ENCODE measurements at places on chromosomes 3 and 15.

DNA sequence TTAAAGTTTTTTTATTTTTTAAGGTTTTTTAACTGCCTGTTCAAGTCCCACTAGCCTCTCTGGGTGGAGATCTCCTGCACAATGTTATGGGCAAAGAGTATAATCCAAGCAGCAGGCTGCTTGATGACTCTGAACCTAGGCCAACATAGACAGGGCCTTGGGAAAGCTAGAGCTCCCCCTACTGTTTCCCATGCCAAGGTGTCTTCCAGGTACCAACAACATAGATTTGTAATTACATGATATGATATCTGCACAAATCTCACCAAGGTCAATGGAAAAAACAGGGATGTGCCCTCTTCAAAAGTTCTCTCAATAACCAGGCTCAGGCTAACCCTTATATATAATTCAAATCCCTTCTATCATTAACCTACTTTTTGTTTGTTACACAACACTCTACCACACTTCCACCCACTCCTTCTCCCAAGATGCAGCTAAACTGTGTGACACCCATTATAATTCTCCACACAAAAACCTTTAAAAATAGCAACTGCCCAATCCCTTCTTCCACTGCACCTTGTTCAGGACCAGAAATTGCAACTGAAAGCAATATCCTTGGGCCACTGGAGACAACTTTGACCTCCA, 43.8 kb downstream of the RBM15B start:
- peak; percentile 2 for DNase-seq

GRCh38 chr3:82633319-82633718, 871.9 kb upstream of the GBE1 start:
- DNase-seq: no peak

DNA sequence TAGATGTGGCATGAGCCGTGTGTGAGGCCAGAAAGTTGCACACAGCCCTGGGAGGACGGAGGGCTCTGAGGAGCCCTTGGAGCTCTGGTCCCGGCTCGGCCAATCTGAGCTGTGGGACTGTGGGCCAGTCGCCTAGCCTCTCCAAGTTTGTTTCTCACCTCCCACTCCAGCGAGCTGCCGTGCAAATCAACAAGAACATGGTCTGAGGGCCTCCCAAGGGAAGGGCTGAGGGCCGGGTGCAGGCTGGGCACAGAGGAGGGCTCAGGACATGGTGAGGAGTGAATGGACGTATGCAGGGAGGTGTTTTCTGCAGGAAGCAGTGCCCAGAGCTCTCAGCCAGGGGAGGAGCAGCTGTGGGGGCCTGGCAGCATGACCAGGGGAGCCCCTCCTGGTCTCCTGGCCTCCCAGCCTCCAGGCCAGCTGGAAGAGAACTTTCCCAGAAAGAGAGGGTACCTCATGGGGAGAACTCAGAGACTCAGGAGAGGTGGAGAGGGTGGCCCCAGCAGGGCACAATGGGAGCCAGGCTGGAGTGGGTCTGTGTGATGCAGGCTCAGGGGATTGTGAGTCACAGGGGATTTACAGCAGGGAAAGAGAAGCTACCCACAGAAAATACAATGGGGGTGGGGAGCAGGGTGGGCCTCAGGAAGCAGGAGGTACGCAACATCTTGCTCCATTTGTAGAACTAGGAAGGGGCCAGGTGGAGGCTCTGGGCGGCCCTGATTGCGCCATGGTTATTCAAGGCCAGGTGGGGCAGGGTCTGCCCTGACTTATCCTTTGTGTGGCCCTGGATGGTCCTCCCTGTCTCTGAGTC, 24.8 kb downstream of the PSTPIP1 start:
- DNase-seq: no peak

- no peak for DNase-seq
Observed at GRCh38 chr3:51874889-51875288, 512 bp downstream of the IQCF5 start.

DNA sequence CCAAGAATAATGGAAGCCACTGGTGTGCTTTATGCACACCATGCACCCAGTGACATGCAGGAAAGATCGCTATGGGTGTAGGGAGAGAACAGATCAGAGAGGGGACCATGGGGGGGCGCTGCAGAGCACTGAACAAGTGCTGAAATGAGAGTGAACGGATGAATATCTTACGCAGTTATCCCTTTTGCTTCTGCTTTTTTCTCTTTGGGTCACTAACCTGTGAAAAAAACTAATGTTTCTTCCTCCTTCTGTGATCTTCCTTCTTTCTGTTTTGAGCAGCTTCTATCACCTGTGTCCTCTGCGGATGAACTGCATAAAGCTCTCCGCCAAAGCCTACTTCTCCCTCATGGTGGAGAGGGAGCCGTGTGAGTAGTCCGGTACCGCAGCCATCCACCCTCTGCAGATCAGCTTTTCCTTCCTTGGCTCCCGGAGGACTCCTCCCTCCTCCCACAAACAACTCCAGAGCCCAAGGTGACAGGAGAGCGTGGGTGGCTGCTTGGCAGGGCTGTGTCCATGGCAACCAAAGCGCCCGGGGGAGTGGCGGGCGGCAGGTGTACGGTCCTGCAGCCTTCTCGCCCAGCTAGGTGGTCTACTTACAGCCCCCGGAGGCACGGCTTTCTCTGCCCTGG, 106.2 kb downstream of the DGKG start:
- DNase-seq: peak; percentile 53

DNA sequence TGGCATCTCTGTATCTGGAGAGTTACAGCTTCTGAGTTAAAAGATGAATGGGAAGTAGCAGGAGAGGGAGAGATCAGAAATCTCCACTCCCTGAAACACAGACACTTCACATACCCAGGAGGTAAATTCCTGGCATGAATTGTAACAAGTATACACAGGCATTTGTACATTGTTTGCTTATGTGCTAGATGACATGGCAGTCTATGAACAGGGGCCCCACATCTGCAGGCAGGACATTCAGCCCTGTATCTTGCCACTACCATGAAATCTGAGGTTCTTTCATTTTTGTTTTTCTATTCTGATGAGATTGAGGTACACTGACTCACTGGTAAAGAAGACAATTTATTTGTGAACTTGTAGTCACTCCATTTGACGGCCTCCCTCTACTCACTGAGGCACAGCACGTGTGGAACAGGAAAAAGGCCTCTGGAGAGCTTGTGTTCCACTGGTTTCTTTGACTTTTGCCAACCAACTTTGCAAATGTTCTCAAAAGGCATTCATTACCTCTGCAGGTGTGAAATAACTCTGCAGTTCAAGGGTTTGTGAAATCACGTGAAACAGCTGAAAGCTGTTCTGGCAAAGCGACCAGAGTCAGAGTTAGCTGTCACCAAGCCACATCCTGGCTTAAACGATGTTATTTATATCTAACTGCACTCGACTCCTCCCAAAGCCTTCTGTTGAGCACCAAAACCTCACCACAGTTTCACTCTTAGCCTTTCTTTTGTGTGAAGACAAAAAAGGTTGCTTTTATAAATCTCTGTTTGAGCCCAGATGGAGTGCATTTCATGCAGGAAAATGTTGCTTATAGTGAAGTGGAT, 401.3 kb upstream of the CFAP20DC start:
- peak; percentile 15 for DNase-seq

- DNase-seq: no peak
Observed at GRCh38 chr15:25717457-25718168, 145.5 kb downstream of the ATP10A start.

DNA sequence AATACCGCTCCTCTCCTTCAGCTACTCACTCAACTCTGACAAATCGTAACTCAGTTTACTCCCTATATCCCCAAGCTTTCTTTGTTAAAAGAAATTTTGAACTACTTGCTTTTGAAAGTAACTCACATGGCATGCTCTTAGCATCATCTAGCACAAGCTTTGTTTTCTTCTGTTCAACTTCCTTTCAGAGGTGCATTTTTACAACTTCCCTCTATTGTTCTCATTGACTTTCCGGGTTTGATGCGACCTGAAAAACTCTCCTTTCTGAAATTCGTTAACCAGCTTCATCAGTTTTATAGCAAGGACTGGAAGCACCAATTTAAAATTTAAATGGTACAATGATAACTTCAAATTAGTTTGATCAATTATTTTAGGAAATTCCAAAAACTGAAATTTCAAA, 629.5 kb upstream of the TGFBR2 start:
- DNase-seq: no peak

DNA sequence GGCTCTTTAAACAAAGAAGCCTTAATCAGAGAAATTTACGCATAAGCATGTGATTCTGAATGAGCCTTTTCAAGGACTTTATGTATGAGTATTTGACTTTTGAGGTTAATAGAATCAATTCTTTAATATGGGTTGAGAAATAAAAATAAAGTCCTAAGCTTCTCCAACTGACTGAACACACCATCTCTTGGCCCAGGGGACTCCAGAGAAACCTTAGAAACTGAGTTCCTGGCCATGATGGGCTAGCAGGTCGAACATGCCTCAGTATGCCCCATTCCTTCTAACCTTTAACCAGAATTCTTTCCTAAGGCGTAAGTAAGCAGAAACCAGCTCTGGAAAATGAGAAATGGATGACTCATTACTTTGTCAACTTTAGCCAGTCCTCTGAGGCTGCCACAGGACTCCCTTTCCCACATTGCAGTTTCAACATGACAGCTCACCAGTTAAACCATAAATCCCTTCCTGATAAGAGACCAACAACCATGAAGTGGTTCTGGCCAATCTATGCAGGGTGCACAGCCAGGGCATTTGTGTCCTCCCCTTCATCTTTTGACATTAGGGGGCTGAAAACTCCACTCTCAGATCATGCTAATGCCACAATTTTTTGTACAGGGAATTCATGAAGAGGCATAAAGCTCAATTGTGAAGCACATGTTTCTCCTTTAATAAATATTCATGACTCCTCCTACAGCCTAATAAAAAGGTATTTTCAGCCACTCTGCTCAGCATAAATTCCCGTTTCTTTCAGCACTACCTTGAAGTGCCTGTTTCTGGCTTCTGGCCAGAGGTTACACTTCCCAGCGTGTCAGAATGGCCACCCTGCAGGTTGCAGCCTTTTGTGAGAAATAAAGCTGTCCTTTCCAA, 33.3 kb downstream of the TM4SF18 start:
- DNase-seq: peak; percentile 16

GRCh38 chr15:74780523-74781430, 1.1 kb upstream of the CSK start:
- no peak for DNase-seq

DNA sequence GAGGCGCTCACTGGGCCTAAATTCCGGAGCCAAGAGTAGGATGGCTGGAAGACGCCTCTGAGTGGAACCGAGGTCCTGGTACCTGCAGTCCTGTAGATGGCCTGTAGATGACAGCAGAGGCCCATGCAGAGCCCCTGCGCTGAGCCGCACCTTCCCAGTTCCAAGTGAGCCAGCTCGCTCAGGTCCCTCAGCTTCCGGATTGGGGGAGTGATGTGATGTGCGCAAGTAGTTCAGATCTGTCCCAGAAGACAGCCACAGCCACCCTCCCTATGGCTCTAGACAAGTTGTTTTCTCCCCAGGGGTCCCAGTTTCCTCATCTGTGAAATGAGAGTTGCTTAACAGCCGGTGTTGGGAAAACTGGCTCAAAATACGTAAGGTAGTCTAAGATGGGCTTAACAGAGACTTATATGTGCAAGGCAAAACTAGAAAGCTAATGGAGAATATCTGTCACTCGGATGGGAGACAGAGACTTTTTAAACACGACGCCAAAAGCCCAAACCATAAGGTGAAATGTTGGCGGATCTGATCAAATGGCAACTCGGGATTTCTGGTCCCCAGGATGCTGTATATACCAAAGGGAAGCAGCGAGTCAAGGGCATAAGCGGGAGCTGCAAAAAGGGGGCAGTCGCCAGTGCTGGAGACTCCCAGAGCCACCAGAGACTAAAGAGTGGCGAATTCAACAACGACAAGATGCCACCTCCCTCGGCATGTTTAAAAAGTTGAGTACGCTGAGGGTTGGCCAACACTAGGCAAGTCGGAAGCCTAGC, 765 bp upstream of the MAPKAPK3 start:
- peak; percentile 54 for DNase-seq

DNA sequence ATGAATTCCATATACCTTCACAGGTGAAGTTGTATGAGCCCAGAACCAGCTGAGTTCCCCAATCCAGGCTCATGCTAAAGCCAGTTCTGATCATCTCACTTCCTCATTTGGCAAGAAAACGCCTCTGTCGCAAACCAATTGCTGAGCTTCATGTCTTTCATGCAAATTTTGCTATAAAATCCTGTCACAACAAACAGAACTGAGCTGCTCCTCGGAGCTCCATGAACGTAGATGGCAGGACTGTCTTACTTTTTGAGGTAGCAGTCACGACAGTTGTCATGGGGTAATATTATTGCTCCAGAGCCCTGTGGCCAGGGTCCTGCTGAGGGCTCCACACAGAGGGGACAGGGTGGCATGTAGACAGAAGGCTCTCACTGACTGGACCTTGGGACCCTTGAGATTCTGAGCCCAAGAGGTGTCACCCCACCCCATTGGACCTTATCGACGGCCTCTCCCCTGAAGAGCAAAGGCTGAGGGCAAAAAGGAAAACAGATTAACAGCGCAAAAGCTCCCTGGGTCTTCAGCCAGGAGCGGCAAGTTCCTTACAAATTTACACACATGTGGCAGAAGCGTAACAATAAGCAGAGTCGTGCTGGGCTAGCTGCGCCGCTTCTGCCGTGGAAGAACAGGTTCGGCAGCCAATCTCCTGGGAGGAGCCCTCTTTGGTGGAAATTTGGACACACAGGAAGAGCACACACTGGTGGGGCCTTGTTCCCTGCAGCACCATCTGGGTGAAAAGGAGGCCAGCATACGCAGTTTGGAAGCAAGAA, 249.2 kb downstream of the OPA1 start:
- DNase-seq: no peak

GRCh38 chr3:140712301-140712700, 34.4 kb downstream of the TRIM42 start:
- no peak for DNase-seq

GRCh38 chr3:45760878-45761711, 35.2 kb downstream of the SLC6A20 start:
- DNase-seq: peak; percentile 11

DNA sequence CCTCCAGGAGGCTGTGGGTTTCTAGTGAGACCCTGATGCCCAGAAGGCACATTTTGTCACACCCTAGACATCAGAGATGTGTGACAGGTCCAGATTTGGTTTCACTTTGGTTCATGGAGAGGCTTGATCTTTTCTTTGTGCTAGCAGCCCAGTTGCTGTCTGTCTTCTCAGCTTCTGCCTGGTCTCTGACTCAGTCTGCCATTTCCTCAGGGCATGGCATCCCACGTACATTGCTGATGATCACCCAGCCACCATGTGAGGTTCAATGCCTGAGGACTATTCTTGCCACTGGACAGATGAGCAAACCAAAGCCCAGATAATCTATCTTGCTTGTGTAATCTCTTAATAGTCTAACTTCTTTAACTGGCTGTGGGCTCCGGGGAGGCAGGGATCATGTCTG, 144.9 kb upstream of the MRPS22 start:
- no peak for DNase-seq

- no peak for DNase-seq
Observed at GRCh38 chr15:82298520-82298919, 35.9 kb downstream of the SAXO2 start.

- no peak for DNase-seq
Observed at GRCh38 chr3:124313621-124314020, 321.7 kb upstream of the ROPN1 start.

All from DMS79 treated with DMSO at 0.1 percent for 48 hours (cell line).